Glutamatergic neuron (in vitro differentiated cells): ENCODE measurements at places on chromosomes 12 and 14. TPM values are rescaled to one million over a fixed set of nuclear protein-coding genes. Genes with fewer than 3 reads are reported as not detected.

DNA sequence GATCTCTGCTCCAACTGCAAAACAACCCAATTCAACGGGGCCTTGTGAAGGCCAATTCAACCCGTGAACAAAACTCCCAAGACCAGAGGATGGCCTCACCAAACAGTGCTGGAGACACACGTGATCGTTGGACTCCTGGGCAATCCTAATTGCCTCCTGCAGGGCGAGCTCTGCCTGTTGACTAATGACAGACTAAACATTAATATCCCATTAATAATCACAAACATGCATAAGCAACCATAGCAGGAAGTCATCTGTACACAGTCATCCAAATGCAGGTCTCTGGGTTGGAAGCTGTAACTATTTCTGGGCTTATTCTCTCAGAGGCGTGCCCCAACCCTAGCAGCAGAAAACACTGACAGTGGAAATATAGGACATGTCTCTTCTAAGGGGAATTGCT is 21.0 kb downstream of the ANAPC5 start:
- no peak overlapping the region for H3K4me3 ChIP-seq
- H3K36me3 ChIP-seq: no peaks in the 10 kb centered on the region
- no peak overlapping the region for H3K27ac ChIP-seq
- no peaks in the 10 kb centered on the region for H3K27me3 ChIP-seq

- H3K27me3 ChIP-seq: peaks cover 14% of the 10 kb centered on the region
- H3K4me3 ChIP-seq: peak overlapping the region; percentile 30
- DNase-seq: peak; percentile 45
- H3K4me1 ChIP-seq: peaks cover 32% of the 10 kb centered on the region
- H3K36me3 ChIP-seq: no peaks in the 10 kb centered on the region
Observed at GRCh38 chr14:88245321-88245720, 77.7 kb downstream of the KCNK10 start.

GRCh38 chr12:67474934-67475620 is 173.5 kb upstream of the DYRK2 start:
- peaks cover 24% of the 10 kb centered on the region for H3K4me1 ChIP-seq
- no peak overlapping the region for H3K27ac ChIP-seq
- H3K4me3 ChIP-seq: no peak overlapping the region
- no peaks in the 10 kb centered on the region for H3K36me3 ChIP-seq
- H3K27me3 ChIP-seq: peaks cover 7% of the 10 kb centered on the region
- DNase-seq: no peak

COX8C gene
- not detected for total RNA-seq

FAM234B gene
- total RNA-seq: 26.8 TPM

INHBE gene
- total RNA-seq: 18.0 TPM

PSMA6 gene
- 148 TPM for total RNA-seq
